Right lung (tissue), 10 donors: ENCODE measurements at places on chromosomes 12 and 14.
A peak's percentile ranks its signal among the peaks of the same experiment; 100 is the strongest.

DNA sequence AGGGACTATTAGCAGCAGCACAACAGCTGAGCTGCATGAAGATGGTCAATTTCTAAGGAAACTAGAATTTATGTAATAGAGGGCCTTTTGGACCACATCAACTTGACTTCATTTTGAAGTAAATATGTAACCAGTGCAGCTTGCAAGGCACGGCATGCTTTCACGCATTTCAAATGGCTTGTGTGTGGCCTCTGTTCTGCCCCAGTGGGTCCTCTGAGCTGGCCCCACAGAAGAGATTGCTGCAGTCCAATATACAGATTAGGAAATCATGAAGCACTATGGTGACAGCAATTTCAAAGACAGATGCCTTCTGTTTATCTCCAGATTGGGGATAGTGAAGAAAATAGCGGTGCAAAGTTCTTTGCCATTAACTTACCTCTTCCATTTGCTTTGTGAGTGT is 101.4 kb downstream of the PDZRN4 start:
- DNase-seq, result no peak

DNA sequence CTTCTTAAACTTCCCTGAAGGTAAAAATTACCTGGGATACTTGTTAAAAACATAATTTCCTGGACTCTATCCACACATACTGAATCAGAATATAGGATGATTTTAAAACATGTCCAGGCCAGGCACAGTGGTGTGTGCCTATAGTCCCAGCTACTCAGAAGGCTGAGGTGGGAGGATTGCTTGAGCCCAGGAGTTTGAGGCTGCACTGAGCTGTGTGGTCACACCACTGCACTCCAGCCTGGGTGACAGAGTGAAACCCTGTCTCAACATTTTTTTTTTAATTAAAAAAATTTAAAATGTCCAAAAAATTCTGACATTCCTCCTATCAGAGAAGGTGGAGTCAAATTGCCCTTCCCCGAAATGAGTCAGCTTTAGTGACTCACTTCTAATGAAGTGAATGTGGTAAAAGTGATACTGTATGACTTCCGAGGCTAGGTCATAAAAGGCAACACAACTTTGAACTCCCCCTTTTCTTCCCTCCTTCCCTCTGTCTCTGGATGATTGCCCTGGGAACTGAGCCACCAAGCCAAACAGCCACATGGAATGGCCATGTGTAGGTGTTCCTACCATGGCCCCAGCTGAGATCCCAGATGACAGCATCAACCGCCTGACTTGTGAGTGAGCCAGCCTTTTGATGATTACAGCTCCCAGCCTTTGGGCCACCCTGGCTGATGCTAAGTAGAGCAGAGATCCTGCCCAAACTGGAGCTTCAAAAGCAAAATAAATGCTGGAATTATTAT is 36.3 kb downstream of the LIMA1 start:
- DNase-seq, result no peak

DNA sequence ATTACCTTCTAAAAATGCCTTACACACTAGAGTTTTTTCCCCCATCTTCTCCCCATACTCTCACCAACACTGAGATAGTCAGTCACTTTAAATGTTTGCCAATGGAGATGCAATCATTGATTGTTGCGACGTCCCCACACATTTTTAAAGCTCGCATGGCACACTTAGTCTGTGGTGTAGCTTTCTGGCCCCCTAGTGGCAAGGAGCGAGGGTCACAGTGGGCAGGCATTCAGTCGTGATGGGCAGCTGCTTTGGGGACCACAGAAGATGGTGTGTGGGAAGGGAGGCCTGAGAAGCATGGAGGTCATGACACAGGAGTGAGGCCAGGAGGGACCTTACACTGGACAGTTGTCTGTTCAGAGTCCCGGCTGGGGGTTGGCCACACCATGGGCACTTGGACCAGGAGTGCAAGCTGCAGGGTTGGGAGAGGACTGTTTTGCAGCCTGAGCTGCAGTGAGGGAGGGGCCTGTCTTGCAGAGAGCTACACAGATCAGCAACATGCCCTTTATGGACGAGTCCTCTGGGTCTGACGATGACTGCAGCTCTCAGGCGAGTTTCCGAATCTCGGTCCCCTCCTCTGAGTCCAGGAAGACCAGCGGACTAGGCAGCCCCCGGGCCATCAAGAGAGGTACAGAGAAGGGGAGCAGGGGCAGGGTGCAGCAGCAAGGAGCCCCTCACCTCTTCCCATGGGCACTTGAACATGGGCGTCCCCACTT is 28.6 kb downstream of the PIGH start:
- peak; percentile 30 for DNase-seq

GRCh38 chr12:3655328-3655900 is 97.5 kb downstream of the CRACR2A start:
- no peak for DNase-seq

- DNase-seq, result no peak
These were observed 24.4 kb downstream of the CYP46A1 start for GRCh38 chr14:99708449-99708848.

DNA sequence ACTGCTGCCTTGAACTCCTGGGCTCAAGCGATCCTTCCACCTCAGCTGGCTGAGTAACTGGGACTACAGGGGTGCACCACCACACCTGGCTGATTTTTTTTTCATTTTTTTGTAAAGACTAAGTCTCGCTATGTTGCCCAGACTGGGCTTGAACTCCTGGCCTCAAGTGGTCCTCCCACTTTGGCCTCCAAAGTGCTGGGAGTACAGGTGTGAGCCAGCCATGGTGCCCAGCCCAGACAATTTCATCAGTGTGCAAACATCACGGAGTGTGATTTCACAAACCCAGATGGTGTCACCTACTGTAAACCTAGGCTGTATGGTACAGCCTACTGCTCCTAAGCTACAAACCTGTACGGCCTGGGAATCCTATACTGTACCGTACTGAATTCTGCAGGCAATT is 6.9 kb upstream of the BCL7A start:
- DNase-seq, result no peak

- DNase-seq, result no peak
These were observed 2.7 kb upstream of the CDKN1B start for GRCh38 chr12:12714276-12715021.

DNA sequence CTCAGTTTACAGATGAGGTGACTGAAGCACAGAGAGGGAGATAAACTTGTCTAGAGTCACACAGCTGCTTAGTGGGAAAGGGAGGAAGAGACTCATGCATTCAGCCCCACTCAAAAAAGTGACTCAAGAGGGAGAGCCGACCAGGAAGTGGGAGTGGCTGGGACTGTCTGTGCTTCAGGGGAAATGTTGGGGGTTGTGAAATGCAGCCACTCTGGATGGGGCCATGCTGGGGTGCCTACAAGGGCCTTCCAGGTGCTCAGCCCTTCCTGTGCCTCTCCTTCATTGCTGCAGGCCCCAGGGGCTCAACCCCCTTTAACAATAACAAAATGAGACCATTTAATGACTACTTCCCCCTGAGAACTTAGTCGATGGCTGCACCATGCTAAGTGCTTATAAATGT is 41.8 kb downstream of the CACNA1C start:
- no peak for DNase-seq

- no peak for DNase-seq
These were observed 33.6 kb downstream of the HCAR2 start for GRCh38 chr12:122669397-122670070.

GRCh38 chr12:67043771-67044170 is 225.4 kb upstream of the CAND1 start:
- no peak for DNase-seq

- no peak for DNase-seq
These were observed 62.8 kb upstream of the FOXN3 start for GRCh38 chr14:89479802-89480201.

- no peak for DNase-seq
These were observed 108.5 kb upstream of the MAX start for GRCh38 chr14:65210822-65211182.

DNA sequence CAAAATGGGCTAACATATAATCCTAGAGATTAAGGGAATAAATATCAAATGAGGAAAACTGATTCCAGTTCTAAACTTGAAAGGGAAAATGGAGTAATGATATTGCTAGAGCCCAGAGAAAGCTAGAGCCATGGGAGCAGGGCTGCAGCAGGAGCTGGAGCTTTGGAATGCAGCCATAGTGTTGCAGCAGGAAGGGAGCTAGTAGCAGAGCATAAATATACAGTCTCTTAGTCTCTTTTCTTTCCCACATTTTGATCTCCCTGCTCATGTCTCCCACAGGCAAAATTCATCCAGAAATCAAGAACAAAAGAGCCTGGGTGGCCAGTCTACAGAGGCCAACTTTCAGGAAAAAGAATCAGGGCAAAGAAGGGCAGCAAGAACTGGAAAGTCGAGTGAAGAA is 253.7 kb downstream of the ATXN7L3B start:
- DNase-seq, result no peak

DNA sequence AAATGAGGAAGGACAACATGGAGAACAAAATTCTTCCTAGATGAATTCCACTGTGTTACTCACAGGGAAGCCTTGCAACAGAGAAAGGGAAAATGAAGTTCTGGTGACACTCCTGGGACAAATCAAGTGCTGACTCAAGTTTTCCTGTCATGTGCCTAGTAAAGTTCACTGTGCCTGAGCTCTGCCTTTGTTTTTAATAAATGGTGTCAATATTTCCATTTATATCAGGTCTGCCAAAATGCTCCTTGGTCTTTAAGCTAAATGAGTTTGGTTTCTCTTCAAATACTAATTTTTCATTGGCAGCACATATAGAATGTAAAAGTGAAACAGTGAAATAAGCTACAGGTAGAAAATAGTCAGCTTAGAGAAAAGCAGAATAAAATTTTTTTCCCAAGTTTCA is 33.0 kb downstream of the HIGD1C start:
- DNase-seq, result no peak

- DNase-seq, result no peak
These were observed 30.4 kb upstream of the PPP2R5E start for GRCh38 chr14:63573581-63573980.

- no peak for DNase-seq
These were observed 47.9 kb downstream of the FBXW8 start for GRCh38 chr12:116958402-116959197.

GRCh38 chr12:26158078-26158764 is 33.4 kb upstream of the BHLHE41 start:
- no peak for DNase-seq

GRCh38 chr12:86081843-86082242 is 174.3 kb downstream of the MGAT4C start:
- no peak for DNase-seq

DNA sequence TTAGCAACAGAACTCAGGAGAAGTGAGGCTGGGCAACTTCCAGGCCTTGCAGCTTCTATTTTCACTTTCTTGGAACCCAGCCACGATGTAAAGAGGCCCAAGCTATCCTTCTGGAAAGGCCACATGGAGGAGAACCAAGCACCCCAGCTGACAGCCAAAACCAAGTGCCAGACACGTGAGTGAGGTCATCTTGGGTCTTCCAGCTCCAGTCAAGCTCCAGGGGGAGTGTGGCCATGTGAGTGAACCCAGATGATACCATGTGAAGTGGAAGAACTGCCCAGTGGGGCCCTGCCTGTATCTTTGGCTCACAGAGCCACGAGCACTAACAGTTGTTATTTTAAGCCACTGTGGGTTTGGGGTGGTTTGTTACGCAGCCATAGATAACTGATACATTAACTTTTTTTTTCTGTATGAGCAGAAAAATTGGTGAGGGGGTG is 126.8 kb upstream of the MAP1LC3B2 start:
- peak; percentile 64 for DNase-seq

- DNase-seq, result no peak
These were observed 8.1 kb downstream of the ZFYVE21 start for GRCh38 chr14:103723748-103724081.

GRCh38 chr12:114136631-114137030 is 170.5 kb upstream of the RBM19 start:
- peak; percentile 17 for DNase-seq

DNA sequence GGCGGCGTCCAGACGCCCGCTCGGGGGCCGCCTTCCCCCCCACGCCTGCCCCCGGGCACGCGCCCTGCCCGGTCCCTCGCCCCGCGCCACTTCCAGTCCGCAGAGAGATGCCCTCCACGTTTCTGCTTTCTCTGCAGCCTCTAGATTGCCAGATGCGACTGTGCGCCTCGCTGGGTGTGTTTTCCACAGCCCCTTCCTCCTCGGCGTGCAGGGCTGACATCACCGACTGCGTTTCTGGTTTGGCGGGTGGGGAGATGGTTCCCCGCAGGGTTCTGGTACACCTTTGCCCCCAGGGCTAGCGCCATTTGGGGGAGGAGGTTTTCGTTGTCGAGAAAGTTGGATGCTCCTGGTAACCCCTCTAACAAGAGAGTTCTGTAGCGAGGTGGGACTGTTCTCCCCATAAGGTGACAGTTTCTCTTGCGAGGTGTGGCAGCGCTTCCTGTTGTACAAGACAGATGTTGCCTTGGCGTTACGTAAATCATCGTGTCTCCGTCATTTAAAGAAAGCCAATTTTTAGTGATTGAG is 1.5 kb downstream of the CALM1 start:
- no peak for DNase-seq

DNA sequence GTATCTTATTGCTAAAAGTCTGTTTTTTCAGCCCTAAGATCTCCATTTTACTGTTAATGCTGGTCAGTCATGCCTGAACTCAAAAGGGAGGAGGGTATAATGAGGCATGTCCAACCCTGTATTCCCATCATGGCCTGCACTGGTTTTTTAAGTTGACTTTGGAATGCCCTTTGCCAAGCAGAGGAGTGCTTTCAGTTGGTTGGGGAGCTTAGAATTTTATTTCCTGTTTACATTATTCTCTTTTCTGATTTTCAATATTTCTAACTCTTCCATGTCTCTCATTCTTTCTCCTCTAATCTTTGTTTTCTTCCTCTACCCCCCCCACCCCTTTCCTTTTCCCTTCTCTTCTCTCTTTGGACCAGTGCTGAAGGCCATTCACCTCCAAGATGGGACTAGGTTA is 4.9 kb upstream of the DHRS2 start:
- no peak for DNase-seq

- peak; percentile 42 for DNase-seq
These were observed 106.2 kb upstream of the NAV3 start for GRCh38 chr12:77724367-77724957.

- DNase-seq, result no peak
These were observed 21.6 kb downstream of the NCOR2 start for GRCh38 chr12:124545508-124546418.

DNA sequence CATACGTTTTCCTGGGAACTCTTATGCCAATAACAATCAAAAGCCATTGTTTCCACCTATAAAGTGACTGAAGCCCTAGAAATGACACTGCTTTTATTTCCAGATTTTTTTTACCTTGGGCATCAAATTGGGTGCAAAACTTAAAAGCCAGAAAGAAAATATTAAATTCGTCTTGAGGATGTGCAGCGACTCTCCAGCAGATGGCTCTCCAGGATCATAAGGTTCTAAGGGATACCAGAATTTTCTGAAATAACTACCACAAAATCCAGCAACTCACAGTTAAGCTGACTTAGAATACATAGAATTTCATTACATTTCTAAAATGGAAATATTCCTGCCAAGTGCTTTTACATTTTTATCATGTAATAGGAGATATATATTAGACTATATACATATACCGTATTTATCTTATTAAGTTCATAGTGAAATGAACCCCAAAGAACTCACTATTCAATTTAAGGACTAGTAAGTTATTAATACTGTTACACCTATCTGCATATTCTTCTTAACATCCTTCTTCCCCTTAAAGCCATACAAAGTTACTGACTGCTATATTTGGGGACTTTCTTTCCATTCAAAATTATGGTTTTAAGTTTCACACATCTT is 44.0 kb downstream of the ARMH4 start:
- peak; percentile 56 for DNase-seq

- DNase-seq, result no peak
These were observed 12.3 kb downstream of the EMP1 start for GRCh38 chr12:13208533-13209435.
